Neural progenitor cell (in vitro differentiated cells): ENCODE measurements at places on chromosomes 16 and 17. TPM values are rescaled to one million over a fixed set of nuclear protein-coding genes. Genes with fewer than 3 reads are reported as not detected.

Gene C17orf78
- not detected in 2 replicates for total RNA-seq

GRCh38 chr17:77609553-77610517, 348.7 kb upstream of the TNRC6C start:
- no peak for DNase-seq

Gene GINS3
- total RNA-seq, result 11.4 and 13.4 TPM in 2 replicates

Gene HS3ST6
- total RNA-seq, result 1.1 TPM in 1 of 2 replicates, not detected in the other

DNA sequence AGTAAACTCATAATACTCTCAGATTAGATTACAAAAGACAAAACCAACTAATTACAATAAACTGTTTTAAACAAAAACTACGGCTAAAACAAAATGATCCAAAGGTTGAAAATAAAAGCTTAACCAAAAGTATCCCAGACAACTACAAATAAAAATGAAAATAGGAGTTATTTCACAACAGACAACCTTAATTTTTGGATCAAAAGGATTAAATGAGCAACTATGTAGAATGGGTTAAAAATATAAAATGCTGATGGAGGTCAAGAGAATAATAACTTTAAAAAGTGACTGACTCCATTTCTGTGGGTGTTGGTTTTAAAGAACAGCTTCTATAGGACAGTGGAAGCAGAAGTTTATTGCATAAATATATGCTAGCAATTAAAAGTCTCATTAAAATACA, 28.6 kb downstream of the METTL16 start:
- no peak for DNase-seq

- peak; percentile 63 for DNase-seq
Measured at GRCh38 chr16:87060034-87060986, 256.9 kb downstream of the C16orf95 start.

GRCh38 chr16:71524566-71525553, 1.4 kb upstream of the CHST4 start:
- no peak for DNase-seq

GRCh38 chr16:83539736-83540490, 267.9 kb upstream of the HSBP1 start:
- DNase-seq, result no peak

GRCh38 chr16:25431472-25431871, 173.8 kb upstream of the ZKSCAN2 start:
- no peak for DNase-seq

DNA sequence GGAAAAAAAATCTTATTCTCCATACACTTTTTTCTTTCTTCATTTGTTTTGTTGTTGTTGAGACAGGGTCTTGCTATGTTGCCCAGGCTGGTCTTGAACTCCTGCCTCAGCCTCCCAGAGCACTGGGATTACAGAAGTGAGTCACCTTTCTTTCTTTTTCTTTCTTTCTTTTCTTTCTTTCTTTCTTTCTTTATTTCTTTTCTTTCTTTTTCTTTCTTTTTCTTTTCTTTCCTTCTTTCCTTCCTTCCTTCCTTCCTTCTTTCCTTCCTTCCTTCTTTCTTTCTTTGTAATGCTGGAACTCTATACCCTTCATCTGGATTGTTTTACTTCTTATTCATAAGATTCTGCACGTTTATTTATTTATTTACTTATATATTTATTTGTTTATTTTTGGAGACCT, 94.5 kb upstream of the TNRC6A start:
- DNase-seq, result no peak

Gene HS3ST4
- 1.8 and 2.5 TPM in 2 replicates for total RNA-seq

- no peak for DNase-seq
Measured at GRCh38 chr17:67544364-67544955, 167.4 kb downstream of the PITPNC1 start.

Gene SLFN13
- 0.31 and 0.88 TPM in 2 replicates for total RNA-seq

DNA sequence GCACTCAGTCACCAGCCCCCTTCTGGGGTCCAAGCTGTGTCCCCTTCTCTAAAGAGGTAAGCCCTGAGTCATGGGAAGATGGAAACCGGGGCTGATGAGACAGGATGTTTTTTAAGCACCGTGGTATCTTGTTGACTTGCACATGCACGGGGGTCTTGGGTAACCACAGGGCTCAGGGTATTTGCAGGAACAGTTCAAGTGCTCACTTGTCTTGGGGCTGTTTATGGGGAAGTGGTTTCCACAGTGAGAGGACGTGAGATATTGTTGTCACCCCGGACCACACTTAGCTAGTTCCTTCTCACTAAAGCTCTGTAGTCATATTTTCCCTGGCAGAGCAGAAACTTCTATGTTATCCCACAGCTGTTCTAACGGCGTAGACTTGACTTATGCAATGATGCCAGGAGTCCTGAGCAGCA, 7.7 kb downstream of the CCL3L1 start:
- DNase-seq, result no peak
